ENCODE measurements at places on chromosomes 13 and 19.

- DNase-seq, result no peak
Observed at GRCh38 chr13:100029933-100030332, 48.3 kb downstream of the ZIC2 start.

DNA sequence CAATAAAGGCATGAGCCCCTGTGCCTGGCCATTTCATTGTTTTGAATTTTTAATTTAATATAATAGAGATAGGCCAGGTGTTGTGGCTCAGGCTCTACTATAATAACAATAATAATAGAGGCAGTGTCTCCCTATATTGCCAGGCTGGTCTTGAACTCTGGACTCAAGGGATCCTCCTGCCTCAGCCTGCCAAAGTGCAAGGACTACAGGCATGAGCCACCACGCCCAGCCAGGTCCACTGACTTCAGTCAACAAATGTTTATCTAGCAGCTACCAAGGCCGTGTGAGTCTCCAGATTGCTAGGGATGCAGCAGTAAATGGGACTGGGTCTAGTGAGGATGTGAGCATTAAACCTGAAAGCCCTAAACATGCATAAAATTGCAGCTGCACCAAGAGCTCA, 13.8 kb upstream of the ILF3 start:
- no peak for DNase-seq

GRCh38 chr19:18090545-18091216, 3.9 kb upstream of the IL12RB1 start:
- no peak for DNase-seq

DNA sequence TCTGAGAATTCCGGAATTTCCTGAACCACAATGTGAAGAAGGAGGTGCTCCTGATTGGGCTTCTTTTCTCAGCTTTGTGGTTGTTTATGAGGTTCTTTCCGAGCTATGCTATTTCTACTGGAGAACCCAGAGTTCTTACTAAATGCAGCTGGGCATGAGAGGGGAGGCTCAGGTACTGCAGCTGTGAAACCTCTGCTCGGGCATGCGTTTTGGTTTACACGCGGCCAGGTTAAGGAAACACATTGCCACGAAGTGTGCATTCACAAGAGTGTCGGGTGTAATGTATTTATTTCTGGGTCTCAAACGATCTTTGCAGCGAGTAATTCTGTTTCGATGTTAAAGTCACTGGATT, 661 bp upstream of the MIR17HG start:
- peak; percentile 43 for DNase-seq

- peak; percentile 52 for DNase-seq
Observed at GRCh38 chr19:19540715-19541515, 2.9 kb downstream of the CILP2 start.

DNA sequence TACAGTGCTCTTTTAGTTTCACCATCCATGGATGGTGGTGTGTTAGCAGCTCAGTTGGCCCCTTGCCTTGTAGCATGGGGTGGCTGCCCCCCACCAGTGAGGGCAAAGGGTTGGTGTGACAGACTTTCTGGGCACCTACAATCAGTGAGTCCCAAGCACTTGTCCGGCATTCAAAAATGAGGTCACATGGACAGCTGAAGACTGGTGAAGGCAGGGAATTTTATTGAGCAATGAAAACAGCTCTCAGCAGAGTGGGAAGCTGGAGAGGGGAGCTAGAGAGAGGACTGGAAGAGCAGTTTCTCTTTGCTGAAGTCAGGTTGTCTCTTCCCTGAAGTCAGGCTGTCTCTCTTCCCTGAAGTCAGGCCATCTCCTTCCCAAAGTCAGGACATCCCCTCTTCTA, 1053.2 kb downstream of the SLITRK1 start:
- no peak for DNase-seq
